ENCODE measurements at places on chromosomes 6 and 20.

DNA sequence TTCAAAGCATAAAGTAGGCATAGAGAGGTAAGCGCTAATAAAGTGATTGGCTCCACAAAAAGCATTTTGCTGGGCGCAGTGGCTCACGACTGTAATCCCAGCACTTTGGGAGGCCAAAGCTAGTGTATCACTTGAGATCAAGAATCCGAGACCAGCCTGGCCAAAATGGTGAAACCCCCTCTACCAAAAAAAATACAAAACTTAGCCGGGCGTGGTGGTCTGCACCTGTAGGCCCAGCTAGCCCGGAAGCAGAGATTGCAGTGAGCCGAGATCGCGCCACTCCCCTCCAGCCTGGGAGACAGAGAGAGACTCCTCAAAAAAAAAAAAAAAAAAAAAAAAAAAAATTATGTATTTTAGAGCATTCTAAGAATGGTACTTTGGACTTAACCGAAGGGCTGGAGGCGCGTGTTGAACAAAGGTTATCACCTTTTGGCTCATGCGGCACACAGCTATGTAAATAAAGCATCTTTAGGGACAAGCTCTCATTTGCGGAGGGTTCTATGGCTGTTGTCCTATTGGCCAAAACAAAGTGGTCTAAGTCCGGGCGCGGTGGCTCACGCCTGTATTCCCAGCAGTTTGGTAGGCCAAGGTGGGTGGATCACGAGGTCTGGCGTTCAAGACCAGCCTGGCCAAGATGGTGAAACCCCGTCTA, 17.4 kb downstream of the HFE start:
- no peak for DNase-seq

- DNase-seq = no peak
Observed at GRCh38 chr6:27474172-27474465, 1.2 kb upstream of the ZNF184 start.

DNA sequence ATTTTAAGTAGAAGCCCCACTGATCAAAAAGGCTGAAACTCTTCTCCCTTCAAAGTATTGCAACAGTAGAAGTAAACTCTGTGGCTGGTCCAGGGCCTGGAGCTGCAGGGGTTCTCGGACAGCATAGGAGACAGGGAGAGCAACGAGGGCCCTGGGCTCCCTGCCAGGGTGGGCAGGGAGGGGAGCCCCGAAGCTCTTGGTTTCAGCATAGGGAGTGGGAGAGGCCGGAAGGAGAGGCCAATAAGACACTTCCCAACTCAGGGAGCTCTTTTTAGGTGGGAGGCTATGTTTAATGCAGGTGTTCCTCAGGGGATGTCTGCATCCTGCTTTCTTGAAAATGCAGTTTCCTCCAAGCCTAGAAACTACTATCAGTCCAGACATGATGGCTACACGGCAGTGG, 91.1 kb downstream of the LY86 start:
- DNase-seq = no peak

- no peak for DNase-seq
Observed at GRCh38 chr20:53582574-53583351, 10.9 kb downstream of the ZNF217 start.

DNA sequence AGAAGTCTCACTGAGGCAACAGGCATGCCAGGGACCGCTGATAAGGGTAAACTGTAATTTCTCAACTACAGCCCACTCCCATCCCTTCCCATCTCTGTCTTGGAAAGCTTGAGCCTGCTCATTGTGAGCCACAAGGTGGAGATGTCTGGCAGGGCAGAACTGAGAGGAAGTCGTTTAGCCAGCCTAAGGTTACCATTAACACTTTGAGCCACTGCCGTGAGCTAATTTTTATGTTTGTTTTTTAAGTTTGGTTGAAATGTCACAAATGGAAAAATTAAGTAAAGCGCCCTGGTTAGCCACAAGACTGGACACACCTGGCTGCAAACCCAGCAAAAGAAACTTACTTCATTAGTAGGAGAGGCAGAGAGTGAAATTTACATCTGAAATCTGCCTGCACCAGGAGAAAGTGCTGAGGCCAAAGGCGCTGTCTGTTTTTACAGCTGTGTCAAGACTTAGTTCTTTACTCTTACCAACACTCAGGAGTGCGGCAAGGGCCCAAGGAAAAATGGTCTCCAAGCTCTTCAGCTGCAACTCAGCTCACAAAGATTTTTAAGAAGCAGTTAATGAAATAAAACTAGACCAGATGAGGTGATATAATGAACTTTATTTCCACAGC, 50.0 kb upstream of the FAM83C start:
- no peak for DNase-seq

DNA sequence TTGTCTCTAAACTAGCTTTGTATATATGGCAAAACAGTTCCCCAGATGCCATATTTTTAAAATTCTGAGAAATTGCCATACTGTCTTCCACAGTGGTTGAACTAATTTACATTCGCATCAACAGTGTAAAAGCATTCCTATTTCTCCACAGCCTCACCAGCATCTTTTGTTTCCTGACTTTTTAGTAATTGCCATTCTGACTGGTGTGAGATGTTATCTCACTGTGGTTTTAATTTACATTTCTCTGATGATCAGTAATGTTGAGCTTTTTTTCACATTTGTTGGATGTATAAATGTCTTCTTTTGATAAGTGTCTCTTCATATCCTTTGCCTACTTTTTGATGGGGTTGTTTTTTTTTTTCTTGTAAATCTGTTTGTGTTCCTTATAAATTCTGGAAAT, 1222.7 kb upstream of the CITED2 start:
- no peak for DNase-seq

GRCh38 chr6:105483492-105483891, 80.6 kb upstream of the PREP start:
- DNase-seq = no peak

GRCh38 chr20:46357030-46357514, 48.8 kb upstream of the CDH22 start:
- no peak for DNase-seq

GRCh38 chr6:43481591-43482236, 4.3 kb downstream of the TJAP1 start:
- no peak for DNase-seq

DNA sequence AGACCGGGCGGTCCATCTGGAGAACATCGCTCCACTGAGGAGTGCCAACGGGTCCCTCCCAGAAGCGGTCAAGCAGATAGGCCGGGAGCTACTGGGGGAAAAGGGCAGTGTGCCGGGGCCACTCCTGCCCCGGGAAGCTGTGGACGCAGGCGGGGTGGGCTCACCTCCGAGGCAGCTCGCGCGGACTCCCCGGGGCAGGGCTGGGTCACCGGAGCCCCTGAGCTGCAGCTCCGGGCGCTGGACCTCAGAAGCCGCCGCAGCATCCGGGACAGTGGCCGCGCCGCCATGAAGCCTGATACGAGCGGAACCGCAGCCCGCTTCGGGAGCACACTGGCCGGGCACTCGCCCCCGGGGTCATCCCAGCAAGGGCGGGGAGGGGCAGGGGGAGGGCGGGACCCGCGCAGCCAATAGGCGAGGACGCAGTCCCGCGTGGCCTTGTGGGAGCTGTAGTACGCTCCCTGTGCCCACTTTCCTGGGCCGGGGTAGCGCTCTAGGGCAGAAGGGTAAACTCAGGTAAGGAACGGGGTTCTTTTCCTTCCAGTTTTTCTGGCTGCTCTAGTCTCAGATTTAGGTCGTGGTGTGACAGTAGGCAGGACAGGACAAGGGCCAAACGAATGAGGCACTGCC, at the start of gene MOCS1:
MOCS1 (minus strand) TSS at position 332 of the 627 bp plus-strand sequence; CDS start at position 287, 45 bp downstream.
- peak; percentile 68 for DNase-seq

GRCh38 chr6:25155211-25155610, 124.0 kb upstream of the CARMIL1 start:
- no peak for DNase-seq

DNA sequence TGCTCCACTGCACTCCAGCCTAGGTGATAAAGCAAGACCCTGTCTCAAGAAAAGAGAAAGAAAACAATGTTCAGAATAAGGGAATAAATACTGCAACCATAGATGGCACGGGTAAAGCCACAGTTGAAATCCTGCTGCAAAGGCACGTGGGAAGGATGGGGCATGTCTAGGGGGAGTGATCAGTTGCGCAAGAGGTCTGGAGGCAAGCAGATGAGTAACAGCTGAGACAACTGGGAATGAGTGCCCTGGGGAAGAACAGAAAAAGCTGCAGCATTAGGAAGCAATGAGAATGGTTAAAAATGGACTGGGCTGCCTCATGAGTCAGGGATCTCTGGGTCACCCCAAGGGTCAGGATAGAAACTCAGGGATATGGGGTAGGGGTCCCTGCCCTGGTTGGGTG, 96.3 kb downstream of the GMPR start:
- DNase-seq = no peak

DNA sequence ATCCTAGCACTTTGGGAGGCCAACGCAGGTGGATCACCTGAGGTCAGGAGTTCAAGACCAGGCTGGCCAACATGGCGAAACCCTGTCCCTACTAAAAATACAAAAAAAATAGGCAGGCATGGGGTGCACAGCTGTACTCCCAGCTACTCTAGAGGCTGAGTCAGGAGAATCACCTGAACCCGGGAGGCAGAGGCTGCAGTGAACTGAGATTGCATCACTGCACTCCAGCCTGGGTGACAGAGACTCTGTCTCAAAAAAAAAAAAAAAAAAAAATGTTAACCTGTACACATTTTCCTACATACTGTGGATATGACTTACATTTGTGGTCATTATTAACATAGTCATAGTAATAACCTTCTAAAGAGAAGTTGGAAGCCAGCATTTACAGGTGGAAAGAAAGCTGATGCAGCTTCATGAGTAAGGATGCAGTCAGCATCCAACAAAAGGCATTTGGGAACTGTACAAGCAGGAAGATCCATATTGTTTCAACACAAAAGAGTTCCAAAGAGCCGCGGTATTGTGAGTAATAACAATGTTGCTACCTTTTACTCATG, 186.2 kb downstream of the GPX5 start:
- DNase-seq = no peak

- DNase-seq = no peak
Observed at GRCh38 chr6:99296261-99296660, 53.2 kb downstream of the FAXC start.

DNA sequence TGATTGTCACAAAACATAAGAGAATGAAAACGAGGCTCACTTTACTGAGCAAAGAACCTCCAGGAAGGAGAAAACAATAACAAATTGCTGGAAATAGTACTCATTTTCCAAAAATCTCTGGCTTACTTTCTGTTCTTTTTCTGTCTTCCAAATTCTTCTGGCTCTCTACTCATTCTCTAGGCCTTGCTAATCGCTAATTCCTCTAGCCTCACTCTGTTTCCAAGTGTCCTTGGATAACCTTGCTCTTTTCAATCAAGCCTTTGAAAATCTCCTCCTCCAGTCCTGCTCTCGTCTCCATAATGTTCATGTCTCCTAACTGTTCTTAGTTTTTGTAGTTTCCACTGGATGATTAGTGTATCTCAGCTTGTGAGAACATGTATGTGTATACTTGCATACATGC, 96.2 kb upstream of the MAP7 start:
- no peak for DNase-seq

GRCh38 chr6:145225500-145225899, 509.8 kb downstream of the EPM2A start:
- DNase-seq = no peak

GRCh38 chr6:28368522-28368921, 18.8 kb downstream of the ZKSCAN3 start:
- no peak for DNase-seq

DNA sequence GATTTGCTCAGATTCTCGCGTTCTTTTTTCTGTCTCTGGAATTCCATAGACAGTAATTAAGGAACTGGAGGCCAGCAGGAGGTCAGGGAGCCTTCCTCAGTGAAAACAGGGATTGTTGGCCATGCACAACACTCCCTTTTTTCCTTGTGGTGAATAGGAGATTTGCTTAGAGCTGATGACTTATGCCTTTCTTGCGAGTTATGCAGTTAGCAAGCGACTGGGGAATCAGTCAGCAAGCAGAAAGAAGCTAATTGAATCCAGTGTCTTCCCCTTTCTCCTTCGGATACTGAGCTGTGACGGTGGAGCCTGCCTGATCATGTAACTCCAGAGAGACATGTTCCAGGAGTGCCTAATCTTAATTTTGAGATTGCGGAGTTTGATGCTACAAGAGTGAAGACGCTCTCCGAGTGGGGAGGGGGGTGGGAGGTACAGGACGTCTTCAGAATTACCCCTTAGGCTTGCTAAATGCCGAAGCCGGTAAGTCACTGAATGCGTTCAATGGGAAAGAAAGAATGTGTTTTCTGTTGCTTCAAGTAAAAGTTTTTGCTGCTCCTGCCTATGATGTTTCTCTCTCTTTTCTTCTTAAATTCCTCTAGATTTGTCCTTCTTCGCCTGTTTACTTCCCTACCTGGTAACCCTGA, 165.9 kb downstream of the SASH1 start:
- no peak for DNase-seq

DNA sequence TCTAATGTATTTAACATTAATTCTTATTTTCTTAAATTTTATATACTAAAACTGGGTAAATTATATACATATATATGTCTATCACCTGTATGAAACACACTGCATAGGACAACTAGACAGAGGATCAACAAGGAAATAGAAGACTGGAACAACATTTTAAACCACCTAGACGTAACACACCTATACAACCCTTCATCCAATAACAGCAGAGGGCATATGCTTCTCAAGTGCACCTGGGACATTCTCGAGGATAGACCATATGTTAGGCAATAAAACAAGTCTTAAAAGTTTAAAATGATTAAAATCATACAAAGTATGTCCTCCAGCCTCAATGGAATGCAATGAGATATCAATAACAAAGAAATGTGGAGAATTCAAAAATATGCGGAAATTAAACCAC, 45.2 kb downstream of the RPP40 start:
- no peak for DNase-seq

- DNase-seq = no peak
Observed at GRCh38 chr6:36376742-36377141, 10.7 kb downstream of the ETV7 start.

- DNase-seq = no peak
Observed at GRCh38 chr6:112173221-112173804, 81.1 kb downstream of the LAMA4 start.

DNA sequence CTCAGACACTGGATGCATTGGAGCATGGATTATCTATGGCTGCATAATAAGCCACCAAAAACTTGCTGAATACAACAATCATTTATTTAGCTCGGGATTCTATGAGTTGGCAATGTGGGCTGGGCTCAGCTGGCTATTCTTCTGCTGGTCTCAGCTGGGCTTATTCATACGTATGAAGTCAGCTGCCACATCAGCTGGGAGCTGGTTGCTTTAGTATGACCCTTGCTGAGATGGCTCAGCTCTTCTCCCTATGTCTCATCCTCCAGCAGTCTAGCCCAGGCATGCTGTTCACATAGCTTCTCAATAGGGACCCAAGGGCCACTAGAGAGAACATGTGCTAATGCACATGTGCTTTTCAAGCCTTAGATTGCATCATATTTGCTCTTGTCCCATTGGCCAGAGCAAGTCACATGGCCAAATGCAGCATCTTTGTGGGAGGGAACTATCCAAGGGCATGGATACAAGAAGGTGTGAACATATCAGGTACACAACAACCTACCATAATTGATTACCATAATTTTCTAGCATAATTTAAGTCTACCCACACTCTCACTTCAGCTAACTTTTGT, 444.6 kb downstream of the KIF16B start:
- DNase-seq = no peak

GRCh38 chr6:97885325-97885724, 602.3 kb upstream of the MMS22L start:
- DNase-seq = no peak

- no peak for DNase-seq
Observed at GRCh38 chr6:33958526-33959328, 154.9 kb upstream of the MLN start.

Data from HuH-7.5 (cell line).